ENCODE measurements at places on chromosomes 11 and 22. TPM values are rescaled to one million over a fixed set of nuclear protein-coding genes. Genes with fewer than 3 reads are reported as not detected.

The FOLH1 gene
- polyA plus RNA-seq = 5.8 TPM

The MRGPRE gene
- polyA plus RNA-seq = 1.3 TPM

The OAF gene
- 27.5 TPM for polyA plus RNA-seq

The CRACR2B gene
- polyA plus RNA-seq = 7.4 TPM

The DAGLA gene
- 21.3 TPM for polyA plus RNA-seq

The WNT11 gene
- 2.3 TPM for polyA plus RNA-seq

The GGT5 gene
- 12.3 TPM for polyA plus RNA-seq

The SLC22A12 gene
- polyA plus RNA-seq = not detected

The RFPL3 gene
- 0.38 TPM for polyA plus RNA-seq

The SLC5A1 gene
- polyA plus RNA-seq = 0.32 TPM

The CDC42EP2 gene
- polyA plus RNA-seq = 5.7 TPM

The KCTD14 gene
- polyA plus RNA-seq = 1.8 TPM

The PTGDR2 gene
- polyA plus RNA-seq = 3.8 TPM

The RAG2 gene
- polyA plus RNA-seq = not detected

The GLYATL1 gene
- 5.7 TPM for polyA plus RNA-seq
